Activated effector memory CD4-positive, alpha-beta T cell treated with Interleukin-2 at 50 U/mL for 16 hours (primary cell): ENCODE measurements at places on chromosomes 13 and 19.

- DNase-seq, result peak; percentile 5
Measured at GRCh38 chr13:52010890-52011631, at the start of gene ATP7B. Gene ATP7B, minus strand, starts transcription at chr13:52011450. Its CDS starts 113 bp downstream, at chr13:52011337.

DNA sequence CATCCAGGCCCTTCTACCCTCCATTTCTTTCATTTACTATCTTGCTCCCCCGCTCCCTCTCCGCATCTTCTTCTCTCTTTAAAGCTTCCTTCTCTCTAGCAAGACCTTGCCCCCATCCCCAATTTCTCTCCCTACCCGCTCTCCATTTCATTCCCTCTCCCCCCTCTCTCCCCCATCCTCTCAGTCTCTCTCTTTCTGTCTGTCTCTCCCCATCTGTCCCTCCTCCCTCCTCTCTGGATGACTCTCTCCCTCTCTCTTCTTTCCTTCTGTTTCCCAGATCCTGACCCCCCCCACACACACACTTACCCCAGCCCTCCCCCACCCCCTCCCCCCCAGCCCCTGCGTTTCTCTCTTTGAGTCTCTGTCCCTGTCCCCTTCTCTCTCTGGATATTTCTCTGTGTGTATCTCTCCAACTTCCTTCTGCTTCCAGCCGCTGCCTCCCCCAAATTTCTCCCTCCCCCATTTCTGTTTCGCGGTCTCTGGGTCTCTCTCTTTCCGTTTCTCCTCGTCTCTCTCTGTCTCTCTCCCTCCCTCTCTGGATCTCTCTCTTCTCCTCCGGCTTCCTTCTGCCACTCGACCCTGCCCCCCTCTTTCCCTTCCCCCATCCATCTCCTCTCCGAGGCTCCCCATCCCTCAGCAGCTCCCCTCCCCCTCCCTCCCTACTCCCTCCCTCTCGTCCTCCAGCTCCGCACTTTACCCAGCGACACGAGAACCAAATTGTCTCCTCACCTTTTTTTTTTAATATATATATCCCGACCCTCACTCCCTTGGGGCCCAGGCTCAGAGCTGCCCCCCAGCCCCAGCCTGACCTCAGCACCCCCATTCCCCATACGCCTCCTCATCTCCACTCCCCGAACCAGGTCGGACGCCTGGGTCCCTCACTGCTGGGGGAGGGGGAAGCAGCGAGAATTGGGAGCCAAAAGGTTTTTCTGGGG lies 3.6 kb upstream of the CACNG8 start:
- no peak for DNase-seq

DNA sequence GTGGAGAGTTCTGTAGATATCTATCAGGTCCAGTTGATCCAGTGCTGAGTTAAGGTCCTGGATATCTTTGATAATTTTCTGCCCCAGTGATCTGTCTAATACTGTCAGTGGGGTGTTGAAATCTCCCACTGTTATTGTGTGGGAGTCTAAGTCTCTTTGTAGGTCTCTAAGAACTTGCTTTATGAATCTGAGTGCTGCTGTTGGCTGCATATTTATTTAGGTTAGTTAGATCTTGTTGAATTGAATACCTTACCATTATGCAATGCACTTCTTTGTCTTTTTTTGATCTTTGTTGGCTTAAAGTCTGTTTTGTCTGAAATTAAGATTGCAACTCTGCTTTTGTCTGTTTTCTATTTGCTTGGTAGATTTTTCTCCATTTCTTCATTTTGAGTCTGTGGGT lies 15.4 kb downstream of the AP1M1 start:
- DNase-seq, result no peak

DNA sequence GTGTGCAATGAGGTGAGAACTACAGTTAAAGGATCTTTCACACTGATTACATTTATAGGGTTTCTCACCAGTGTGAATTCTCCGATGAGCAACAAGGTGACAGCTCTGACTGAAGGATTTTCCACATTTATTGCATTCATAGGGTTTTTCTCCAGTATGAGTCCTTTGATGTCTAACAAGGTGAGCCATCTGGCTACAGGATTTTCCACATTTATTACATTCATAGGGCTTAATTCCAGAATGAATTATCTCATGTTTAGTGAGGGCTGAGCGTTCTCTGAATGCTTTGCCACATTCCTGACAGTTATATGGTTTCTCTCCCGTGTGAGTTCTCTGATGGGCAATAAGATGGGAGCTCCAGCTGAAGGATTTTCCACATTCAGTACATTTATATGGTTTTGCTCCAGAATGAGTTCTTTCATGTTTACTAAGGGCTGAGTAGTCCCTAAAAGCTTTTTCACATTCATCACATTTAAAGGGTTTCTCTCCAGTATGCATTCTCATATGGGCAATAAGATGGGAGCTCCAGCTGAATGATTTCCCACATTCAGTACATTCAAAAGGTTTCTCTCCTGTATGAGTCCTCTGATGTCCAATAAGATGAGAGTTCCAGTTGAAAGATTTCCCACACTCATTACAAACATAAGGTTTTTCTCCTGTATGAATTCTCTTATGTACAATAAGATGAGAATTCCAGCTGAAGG lies 4.4 kb upstream of the C19orf18 start:
- no peak for DNase-seq
